NCI-H1105 (cell line): ENCODE measurements at places on chromosomes 7 and 10.

DNA sequence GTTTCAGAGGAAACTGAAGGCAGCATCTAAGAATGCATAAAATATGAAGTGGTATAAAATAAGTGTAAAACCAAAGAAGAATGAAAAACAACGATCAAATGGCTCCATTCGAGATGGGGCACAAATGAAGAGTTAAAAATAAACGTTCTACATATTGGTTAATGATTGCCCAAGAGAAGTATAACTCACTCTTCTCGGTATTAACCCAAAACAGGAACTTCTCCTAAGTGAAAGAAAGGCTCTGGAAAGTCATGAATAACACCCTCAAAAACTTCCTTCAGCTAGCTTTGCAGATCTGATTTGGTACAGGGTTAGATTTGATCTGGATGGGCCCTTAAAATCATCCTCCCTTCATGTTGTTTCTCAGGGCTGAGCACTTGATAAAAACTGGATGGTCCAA lies 94.3 kb upstream of the ADO start:
- DNase-seq, result no peak

DNA sequence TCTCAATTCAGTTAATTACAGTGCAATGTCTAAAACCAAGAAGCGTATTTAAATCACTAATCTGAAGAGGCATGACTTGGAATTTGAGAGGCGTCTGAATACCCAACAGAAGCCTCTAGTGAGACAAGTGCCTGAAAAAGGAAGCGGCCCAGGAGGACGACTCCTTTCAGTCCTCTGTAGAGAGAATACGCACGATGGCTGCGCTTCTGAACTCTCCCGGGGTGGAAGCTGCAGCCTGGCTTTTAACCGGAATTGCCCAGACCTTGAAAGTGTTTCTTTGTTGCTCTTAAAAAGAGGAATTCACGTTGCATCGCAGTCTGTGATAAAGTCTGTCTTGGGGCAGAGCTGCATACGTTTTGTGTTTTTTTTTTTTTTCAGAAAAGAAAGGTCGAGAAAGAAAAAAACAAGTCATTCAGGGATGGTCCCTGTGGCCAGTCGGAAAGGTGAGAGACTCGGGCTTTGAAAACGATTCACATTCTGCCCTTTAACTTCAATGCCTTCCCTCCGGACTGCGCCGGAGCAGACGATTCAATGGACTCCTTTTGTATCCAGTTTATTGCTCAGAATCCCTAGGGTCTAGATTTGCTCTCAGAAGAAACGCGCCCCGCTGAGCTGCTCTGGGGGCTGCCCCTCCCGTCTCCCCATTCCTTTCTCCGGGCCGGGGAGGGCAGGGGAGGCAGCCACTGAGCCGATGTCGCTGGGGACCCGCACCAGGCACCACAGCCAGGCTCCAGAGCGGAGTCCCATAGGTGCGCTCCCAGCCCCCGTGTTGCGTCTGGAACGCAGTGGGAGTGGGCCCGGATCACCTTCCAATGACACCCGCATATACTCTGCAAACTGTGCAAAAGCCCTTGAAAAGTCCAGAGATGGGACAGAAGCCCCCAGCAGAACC lies 994 bp upstream of the PTF1A start:
- no peak for DNase-seq

DNA sequence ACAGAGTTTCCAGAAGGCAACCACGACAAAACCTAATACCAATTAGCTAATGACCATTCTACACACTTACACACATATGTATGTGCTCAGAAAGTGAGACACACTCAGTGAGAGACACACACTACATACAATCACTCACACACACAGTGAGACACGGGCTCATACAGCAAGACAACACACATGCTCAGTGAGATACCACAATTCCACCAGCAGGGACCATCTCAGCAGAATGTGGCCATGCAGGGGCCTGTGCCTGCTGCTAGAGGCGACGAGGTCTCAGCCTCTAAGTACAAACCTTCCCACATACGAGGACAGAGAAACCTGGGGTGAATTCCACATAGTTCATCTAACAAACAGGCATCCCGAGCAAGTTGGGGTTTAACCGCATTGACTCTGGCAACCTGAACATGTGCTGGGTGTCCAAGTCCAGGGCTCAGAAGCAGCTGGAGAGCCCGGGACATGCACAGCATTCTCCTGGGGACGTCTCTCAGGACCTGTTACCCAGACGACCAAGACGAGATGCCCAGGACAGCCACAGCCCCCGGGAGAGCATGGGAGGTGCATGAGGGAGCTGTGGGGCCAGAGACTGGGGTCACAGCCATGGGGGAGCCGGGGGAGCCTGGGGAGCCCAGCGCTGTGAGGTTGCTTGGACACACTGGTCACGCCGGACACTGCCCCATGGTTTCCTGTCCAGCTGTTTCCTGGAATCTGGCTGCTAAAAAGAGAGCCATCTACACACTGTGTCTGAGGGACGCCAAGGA lies 523.6 kb downstream of the PTPRN2 start:
- DNase-seq, result no peak

DNA sequence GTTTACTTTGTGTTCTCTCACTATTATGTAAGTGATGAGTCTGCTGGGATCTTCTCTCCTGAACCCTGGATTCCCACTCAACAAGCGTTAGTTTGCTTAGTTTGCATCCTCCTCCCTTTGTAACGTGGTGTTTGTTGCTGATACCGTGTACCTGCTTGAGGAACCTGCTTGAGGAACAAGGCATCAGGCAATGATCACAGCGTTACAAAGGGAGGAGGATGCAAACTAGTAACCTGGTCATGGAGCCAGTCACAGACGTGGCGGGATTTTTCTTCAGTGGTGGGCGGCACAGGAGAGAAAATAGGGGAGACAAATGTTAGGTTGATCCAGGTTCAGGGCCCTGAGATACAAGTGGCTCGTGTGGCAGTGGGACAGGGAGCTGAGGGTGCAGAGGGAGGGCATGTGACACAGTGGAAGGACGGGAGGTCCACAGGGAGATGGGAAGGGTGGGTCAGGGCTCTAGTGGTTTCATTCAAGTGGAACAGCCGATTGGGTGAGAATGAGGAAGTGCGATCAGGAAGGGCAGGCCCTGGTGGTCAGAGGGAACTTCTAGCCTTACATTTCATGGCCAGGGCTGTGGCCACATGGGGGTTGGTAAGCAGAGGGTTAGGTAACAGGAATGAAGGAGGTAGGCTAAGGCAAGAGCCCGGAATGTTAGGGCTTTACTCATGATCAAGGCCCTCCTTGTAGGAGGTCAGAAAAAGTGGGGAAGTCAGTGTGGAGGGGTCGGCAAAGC lies 38.0 kb downstream of the SNX10 start:
- no peak for DNase-seq

DNA sequence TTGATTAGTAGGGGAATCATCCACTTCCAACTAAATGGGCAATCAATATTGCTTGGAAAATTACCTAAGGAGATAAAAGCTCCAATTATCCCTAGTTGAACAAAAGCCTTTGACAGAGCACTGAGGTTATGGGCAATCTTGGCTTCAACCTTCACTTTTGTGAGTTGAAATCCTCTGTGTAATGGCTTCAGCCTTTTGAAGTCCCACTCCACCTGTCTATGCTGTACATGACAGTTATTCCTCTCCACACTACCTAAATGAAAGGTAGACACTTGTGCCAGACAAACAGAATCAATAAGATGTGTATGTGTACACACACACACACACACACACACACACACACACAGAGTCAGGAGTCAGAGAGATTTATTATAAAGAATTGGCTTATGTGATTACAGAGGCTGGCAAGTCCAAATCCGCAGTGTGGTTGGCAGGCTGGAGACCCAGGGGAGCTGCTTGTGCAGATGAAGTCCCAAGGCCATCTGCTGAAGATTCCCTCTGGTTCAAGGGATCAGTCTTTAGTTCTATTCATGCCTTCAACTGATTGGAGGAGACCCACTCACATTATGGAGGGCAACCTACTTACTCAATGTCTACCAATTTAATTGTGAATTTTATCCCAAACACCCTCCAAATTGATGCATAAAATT lies 164.8 kb upstream of the CDC14C start:
- DNase-seq, result peak; percentile 47
